Ascending aorta (tissue), 2 donors: ENCODE measurements at places on chromosomes 4 and X. TPM values are rescaled to one million over a fixed set of nuclear protein-coding genes. Genes with fewer than 3 reads are reported as not detected.

RAB39B gene
- total RNA-seq = not detected

DNA sequence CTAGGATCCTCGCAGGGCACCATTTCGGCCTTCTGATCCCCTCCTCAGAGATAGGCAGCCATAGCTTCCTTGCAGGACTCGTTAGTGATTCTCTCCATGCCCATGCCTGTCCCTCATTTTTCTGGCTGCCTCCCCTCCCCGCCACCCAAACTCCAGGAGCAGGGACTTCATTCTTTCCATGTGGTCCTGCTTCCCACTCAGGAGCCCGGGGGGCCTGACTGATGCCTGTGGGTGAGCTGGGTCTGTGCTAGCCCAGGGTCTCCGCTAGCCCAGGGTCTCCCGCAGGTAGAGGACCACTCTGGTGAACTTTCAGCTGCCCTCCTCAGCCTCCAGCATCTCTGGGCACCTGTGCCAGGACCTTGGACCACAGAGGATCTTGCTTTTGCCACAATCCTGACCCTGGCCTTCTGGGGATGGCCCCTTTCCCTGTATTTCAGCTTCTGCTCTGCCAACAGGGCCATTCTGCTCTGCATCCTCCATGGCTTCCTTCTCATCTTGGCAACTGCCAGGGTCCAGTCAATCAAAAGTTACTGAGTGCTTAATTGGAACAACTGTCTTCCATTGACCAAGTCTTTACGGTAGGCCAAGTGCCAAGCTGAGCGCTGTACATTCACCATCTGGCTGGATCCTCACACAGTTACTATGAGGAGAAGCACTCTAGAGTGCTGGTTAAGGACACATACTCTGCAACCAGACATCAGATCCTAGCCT lies 152.2 kb downstream of the EFNB1 start:
- H3K4me1 ChIP-seq = no peaks in the 10 kb centered on the region
- H3K27ac ChIP-seq = no peak overlapping the region

DNA sequence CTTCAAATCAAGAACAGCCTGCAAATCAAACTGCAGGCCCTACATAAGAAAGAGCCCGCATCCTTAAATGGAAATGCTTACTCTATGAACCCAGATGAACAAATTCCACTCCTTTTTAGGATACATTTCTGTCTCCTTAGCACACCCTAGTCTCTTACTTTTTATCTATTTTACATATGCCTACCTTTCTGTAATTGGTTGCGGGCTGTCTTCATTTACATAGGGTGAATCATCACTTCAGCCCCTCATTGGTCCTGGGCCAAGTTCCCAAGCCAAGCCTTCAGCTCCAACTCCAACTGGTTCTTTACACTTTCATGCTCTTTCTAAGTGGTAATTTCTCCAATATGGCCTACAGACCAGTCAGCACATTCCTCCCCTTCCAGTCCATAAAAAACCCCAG lies 219.3 kb downstream of the TRAM1L1 start:
- DNase-seq = no peak
- no peaks in the 10 kb centered on the region for H3K27me3 ChIP-seq
- H3K4me1 ChIP-seq = no peaks in the 10 kb centered on the region
- no peak overlapping the region for H3K4me3 ChIP-seq

- H3K4me1 ChIP-seq = no peaks in the 10 kb centered on the region
- DNase-seq = no peak
- no peak overlapping the region for H3K4me3 ChIP-seq
- H3K36me3 ChIP-seq = no peaks in the 10 kb centered on the region
- H3K27ac ChIP-seq = no peak overlapping the region
- no peaks in the 10 kb centered on the region for H3K27me3 ChIP-seq
Observed at GRCh38 chr4:167177925-167178324, 56.4 kb downstream of the SPOCK3 start.

GRCh38 chrX:130172127-130172845 lies 524 bp downstream of the RAB33A start:
- peaks cover 5% of the 10 kb centered on the region for H3K4me1 ChIP-seq
- no peak for DNase-seq
- no peaks in the 10 kb centered on the region for H3K27me3 ChIP-seq
- H3K4me3 ChIP-seq = peak overlapping the region; percentile 58
- H3K36me3 ChIP-seq = no peaks in the 10 kb centered on the region
